ENCODE measurements at places on chromosomes 5 and 9.

GRCh38 chr5:24226479-24226878 is 418.3 kb downstream of the CDH10 start:
- no peak for DNase-seq

DNA sequence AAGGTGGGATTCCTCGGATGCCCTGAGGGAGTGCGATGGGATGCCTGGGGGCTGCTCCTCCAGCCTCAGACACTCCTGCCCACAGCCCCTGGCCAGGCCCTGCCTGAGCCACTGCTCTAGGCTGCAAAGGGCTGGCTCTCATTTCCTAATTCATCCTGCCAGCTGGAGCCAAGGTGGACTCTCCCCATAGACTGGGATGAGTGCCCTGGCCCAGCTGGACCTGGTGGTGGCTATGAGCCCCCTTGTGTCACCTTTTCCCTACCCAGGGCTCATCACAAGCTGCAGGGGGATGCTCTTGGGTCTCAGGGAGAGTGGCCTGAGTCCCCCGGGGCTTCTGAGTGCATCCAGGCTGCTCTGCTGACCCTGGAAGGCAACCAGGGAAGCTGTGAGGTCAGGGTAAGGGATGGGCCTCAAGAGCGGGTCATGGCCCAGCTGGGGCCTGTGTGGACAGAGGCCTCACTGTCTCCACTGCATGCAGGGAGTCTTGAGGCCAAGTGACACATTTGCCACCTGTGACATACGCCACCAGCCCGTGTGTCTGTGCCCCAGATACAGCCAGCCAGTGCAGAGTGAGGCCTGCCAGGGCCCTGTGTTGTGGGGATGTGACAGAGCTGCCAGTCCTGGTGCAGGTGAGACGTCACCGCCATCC is 102.7 kb upstream of the IER5L start:
- DNase-seq, result no peak

DNA sequence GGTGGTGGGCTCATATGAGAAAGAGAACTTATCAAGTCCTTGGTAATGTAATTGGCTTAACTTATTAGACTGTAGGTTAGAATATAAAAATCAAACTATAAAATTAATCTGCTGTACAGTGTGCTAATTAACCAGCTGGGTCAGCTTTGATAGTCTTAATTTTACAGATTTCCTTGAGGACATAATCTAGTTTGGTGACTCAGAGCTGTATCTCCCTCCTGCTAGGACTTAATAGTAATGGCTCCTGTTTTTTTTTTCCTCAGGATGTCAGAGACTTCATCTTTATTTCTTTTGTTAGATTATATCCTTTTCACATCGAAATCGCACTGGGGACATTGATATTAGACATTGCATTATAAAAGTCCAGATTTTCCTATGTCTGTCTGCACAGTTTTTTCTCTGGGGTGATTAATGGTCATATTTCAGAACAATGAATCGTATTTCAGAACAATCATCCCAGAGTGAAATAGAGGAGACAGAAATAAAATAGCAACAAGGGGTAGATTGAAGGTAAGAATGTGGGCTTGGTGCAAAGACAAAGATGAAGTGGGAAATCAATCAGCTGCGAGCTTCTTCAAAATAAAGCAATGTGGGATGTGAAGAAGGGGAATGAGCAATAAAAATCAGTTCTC is 346.4 kb upstream of the RIOK2 start:
- no peak for DNase-seq

DNA sequence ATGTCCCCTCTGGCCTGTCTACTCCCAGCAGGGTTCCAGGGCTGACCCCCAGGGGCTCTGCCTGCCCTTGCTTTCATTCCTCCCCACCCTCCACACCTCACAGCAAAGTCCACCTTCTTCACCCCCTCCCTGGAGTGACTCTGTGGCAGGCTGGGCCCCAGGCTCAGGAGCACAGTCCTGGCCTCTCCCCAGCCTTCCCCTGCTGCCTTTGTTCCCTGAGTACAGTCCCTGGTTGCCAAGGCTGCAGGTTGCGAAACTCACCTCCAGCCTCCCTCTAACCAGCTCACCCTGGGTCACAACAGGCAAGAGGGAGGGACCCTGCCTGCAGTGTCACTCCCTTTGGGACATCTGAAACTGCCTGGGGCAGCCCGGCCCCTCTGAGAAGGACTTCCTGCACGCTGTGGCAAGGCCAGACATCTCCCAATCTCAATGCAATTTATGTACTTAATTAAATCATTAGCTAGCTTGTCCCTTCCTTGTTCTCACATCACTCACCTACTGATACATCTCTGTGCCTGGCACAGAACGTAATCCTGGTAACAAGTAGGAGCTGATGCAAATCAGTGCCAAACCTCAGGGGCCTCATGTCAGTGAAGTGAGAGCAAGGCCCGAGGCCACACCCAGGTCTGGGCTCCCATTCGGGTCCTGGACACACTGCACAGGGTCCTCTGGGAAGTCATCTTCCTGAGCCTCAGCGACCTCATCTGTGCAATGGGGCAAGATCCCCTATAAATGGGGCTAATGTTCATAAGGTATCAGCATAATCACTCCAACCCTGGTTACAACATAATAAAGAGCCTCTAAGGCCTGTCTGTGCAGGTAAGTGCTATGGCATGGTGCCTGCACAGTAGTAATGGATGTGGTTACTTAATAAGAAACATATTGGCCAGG is 27.3 kb upstream of the TRIM14 start:
- DNase-seq, result peak; percentile 26

DNA sequence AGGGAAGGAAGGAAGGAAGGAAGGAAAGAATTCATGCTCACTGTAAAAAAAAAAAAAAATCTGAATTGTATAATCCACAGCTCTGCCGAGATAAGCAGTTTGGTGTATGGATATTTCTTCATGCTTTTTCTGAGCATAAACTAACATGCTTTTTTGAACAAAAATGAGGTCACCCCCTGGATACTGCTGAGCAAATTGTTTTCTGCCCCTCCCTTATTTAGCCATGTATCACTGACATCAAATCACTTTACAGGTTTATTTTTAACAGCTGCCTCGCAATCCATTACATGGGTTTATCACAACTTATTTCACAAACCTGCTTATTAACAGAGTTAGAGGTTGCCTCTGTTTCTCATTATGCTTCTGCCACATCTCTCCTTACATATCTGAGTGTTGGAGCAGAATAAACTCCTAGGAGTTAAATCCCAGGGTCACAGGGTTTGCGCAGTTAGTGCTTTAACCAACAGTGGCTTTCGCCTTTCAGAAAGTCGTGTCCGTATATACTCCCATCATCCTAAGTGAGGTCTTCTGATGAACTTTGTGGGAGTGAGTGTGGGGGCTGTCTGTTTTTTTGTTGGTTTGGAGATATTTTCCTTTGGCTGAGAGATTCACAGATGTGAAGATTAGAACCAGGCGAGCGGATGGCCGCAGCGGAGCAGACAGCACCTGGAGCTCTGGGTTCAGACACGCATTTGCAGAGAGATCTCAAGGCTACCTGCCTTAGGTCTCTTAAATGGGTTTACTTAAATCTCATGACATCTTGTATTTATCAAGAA is 57.7 kb downstream of the AK8 start:
- DNase-seq, result no peak

GRCh38 chr5:131525805-131526204 is 109.2 kb downstream of the RAPGEF6 start:
- no peak for DNase-seq

- DNase-seq, result peak; percentile 24
These were observed 3.4 kb downstream of the LMNB1 start for GRCh38 chr5:126780165-126780827.

DNA sequence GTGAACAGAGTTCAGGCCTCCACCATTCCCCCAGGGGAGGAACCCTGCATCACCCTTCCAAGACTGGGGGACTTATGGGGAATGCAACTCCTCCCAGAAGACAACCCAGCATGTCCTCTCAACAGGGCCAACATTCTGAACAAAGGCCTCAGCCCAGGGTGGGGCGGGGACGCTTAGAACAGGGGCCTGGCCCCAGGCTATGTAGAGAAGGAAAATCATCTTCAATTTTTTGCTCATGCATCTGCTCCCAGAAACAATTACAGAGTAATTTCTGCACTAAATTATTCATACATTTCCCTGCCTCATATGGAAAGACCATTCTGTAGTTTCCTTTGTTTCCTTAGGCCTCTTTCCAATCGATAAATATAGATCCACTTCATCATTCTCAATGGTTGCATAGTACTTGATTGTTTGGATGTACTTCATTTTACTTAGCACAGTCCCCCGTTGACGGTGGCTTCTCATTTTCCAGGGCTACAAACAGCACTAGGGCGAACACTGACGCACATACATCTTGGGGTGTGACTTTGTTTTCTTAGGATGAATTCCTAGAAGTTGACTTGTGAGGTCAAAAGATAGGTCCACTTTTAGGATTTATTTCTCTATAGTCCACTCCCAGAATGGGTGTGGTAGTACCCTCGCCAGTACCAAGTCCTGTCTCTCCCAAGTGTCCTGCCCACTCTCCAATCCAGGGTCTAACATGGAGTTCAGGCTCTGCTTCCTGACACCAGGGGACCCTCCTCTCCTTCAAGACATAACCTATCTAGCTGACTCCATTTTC is 27.2 kb upstream of the SMU1 start:
- no peak for DNase-seq

DNA sequence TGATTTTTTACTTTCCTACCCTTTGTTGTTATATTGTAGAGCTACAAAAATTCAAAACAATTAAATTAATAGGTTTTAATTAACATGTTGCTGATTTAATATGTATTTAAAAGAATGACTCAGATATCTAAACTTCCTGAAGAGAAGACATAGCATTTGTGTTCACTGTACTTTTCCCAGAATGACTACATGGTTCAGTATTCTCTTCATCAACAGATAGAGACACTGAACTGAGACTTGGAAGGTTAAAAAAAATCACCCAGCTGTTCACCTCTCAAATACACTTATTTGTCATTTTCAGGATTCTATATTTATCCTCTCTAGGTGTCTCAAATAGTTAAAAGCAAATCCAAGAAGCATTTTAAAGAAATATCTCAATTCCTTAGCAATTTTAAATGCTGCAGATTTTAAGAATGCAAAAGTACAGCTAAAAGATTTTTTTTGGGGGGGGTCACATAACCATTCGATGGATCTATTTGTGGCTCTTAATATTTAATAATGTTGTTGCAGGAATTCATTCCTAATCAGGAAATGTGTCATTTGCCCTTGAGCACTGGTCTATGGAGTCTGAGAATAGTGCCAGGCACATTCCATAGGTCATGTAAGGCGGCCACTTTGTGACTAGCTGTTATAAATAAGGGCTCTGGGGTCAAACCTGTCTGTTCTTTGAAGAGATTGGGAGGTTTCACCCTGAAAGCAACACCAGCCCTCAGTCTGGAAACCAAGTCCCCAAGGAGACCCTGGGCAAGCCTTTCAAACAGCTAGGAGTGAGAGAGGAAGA is 463.1 kb downstream of the NR2F1-AS1 start:
- no peak for DNase-seq

- DNase-seq, result no peak
These were observed 26.9 kb downstream of the NDST1 start for GRCh38 chr5:150534811-150535210.

GRCh38 chr5:168681556-168682183 is 102.5 kb upstream of the PANK3 start:
- DNase-seq, result no peak

DNA sequence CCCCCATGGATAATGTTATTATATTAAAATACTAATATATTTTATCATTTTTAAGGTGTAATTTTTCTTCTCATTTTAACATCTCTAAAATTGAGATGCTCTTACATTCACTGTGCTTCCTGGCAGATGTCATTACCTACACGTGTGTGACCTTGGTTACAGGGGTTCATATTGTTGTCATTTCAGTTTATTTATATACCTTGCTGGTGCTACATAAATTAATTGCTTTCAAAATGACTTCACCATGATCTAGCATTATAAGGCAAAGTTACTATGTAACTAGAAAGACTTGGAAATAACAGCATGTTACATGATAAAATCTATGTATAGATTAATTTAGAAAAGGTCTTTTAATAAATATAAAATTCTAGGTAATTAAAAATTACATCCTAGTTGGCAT is 60.9 kb downstream of the ARHGEF28 start:
- no peak for DNase-seq

- DNase-seq, result no peak
These were observed 2.3 kb downstream of the PLEKHG4B start for GRCh38 chr5:94113-94892.

DNA sequence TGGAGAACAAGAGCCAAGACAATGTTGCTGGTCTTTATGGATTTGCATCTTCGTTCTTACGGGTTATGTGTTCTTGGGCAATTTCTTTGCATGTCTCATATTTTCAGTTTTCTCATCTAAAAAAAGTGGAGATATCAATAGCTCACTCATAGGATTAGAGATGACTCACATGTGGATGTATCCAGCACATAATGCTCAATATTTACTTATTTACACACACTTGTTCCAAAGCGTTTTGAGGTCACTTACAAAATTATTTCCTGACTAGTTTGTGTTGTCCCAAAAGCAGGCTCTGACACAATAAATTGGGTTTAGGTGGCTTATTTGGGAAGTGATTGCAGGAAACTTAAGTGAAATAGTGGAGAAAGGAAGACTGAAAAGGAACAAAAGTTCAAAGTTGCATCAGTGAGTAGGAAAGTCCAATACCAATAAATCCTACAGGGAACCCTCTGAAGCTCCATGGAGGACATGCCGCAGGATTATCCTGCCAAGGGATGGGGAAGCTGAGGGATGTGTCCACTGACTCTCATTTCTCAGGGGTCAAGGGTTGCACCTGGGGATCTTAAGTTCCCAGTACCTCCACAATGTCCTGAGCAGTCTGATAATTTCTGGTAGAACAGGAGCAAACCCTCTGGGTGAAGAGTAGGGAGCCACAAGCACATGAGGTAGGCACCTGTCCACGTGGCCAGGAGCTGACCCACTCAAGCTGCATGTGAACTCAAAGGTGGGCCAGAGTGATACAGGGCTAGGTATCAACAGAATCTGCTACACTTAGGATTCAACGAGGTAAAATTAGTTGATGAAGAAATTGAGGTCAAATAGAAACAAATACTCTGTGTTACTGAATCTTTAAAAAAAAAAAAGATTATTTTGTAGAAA is 37.4 kb upstream of the SLC44A1 start:
- DNase-seq, result no peak

Data from NCI-H226 (cell line).